ENCODE measurements at places on chromosomes 7 and 10. TPM values are rescaled to one million over a fixed set of nuclear protein-coding genes. Genes with fewer than 3 reads are reported as not detected.

- no peak overlapping the region for H3K27ac ChIP-seq
- H3K27me3 ChIP-seq = peaks cover 4% of the 10 kb centered on the region
- H3K4me3 ChIP-seq = no peak overlapping the region
- H3K36me3 ChIP-seq = no peaks in the 10 kb centered on the region
- DNase-seq = no peak
- no peaks in the 10 kb centered on the region for H3K4me1 ChIP-seq
Measured at GRCh38 chr10:23284155-23284554, 60.4 kb downstream of the C10orf67 start.

- H3K36me3 ChIP-seq = no peaks in the 10 kb centered on the region
- H3K4me1 ChIP-seq = no peaks in the 10 kb centered on the region
- H3K27me3 ChIP-seq = no peaks in the 10 kb centered on the region
- no peak overlapping the region for H3K4me3 ChIP-seq
- peak; percentile 48 for DNase-seq
Measured at GRCh38 chr7:87797798-87798403, 78.3 kb downstream of the SLC25A40 start.

DNA sequence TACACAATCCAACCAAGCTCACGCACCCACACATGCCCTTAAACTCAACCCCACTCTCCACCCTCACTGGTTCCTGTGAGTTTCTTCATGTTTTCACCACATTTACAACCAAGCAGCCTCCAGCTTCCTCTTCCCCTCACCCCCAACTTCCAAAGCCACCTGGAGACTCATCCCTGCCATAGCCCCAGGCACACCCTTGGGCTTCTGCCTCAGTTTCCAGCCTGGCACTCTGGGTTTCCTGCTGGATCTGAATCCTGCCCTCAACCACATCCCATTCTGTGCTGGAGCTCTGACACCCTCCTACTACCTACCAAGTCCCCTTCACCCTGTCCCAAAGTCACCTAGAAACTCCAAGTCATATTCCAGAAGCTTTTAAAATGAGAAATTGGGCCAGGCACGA lies 29.4 kb downstream of the CCDC3 start:
- H3K27me3 ChIP-seq = no peaks in the 10 kb centered on the region
- peaks cover 9% of the 10 kb centered on the region for H3K4me1 ChIP-seq
- no peaks in the 10 kb centered on the region for H3K36me3 ChIP-seq
- no peak for DNase-seq
- no peak overlapping the region for H3K4me3 ChIP-seq

EPO gene
- not detected for total RNA-seq

- H3K27ac ChIP-seq = no peak overlapping the region
- H3K4me3 ChIP-seq = no peak overlapping the region
- H3K36me3 ChIP-seq = no peaks in the 10 kb centered on the region
- DNase-seq = no peak
- peaks cover 3% of the 10 kb centered on the region for H3K4me1 ChIP-seq
Measured at GRCh38 chr10:28716748-28717147, 39.4 kb downstream of the BAMBI start.

GRCh38 chr7:29508608-29509007 lies 55.0 kb upstream of the PRR15 start:
- H3K36me3 ChIP-seq = no peaks in the 10 kb centered on the region
- DNase-seq = no peak
- no peak overlapping the region for H3K27ac ChIP-seq
- no peak overlapping the region for H3K4me3 ChIP-seq
- H3K27me3 ChIP-seq = no peaks in the 10 kb centered on the region

DNA sequence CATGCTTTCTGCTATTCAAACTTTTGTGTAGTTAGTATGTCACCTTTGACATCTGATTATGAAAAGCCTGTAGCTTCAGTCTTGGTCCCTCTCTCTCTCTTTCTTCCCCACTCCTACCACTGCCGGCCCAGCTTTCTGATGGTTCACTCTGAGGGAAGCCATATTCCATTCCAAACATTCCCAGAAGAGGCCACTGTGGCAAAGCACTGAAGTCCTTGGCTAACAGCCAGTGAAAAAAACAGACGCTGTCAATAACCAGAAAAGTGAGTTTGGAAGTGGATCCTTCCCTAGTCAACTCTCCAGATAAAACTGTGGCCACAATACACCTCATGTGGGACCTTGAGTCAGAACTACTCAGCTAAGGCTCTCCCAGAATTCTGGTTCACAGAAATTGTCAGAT lies 950.7 kb upstream of the PHF14 start:
- no peak overlapping the region for H3K27ac ChIP-seq
- H3K4me3 ChIP-seq = no peak overlapping the region
- DNase-seq = peak; percentile 11

HPSE2 gene
- total RNA-seq = 0.04 TPM

RTKN2 gene
- 2.4 TPM for total RNA-seq

DNA sequence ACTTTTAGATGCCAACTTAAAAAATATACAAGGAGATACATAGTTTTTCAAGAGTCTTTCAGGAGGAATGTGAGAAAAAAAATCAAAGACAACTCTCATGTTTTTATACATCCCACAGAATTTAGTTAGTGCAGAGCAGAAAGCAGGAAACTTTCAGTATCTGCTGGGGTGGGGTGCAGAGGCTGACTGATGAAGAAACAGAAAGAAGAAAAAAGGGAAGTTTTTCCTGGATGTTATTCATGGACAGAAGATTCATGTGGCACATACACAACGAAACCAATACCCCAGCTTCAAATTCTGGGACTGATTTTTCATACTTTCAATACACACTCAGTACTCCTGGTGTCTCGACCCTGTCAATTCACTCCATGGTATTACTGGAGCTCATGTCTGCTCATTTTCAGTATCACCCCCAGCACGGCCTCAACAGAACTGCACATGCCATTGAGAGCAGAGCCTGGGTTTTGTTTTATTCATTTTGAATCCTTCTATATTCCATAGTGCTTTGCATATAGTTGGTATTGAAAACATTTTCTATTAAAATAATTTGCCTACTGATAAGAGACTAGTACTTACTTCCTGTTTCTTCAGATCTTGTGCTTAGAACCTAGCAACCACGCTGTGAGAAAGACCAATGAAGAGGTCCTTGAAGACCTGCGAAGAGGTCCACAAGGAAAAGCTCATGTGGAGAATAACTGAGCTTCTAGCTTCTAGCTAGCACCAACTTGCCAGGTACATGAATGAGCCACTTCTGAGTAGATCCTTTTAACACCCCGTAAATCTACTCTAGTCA lies 49.0 kb downstream of the NDUFB2 start:
- H3K27me3 ChIP-seq = no peaks in the 10 kb centered on the region
- H3K4me1 ChIP-seq = no peaks in the 10 kb centered on the region
- H3K4me3 ChIP-seq = no peak overlapping the region
- H3K27ac ChIP-seq = no peak overlapping the region
- H3K36me3 ChIP-seq = peaks cover 4% of the 10 kb centered on the region

DNA sequence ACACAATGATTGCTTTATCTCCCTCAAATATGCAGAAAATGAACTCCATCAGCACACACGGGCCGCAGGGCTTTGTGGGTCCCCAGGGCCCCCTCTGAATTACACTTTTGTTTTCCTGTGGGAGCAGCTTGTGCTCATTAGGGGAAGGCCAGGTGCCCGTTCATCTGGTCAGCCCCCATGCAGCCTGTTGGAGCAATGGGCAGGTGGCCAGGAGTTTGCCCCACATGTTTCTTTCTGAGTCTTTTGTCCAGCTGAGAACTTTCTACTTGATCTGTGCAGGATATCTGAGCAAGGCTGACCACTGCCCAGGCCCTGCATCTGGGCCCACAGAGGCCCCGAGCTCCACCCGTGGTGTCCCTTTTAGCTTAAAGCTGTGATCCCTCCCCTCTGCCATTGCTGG lies 105.3 kb upstream of the FAM20C start:
- peaks cover 2% of the 10 kb centered on the region for H3K27me3 ChIP-seq
- no peak overlapping the region for H3K27ac ChIP-seq
- peaks cover 73% of the 10 kb centered on the region for H3K4me1 ChIP-seq
- H3K4me3 ChIP-seq = no peak overlapping the region

- H3K36me3 ChIP-seq = no peaks in the 10 kb centered on the region
- H3K4me1 ChIP-seq = no peaks in the 10 kb centered on the region
- peak; percentile 66 for DNase-seq
- no peaks in the 10 kb centered on the region for H3K27me3 ChIP-seq
Measured at GRCh38 chr10:6838118-6838517, 258.0 kb upstream of the PRKCQ start.

- no peak for DNase-seq
- H3K4me3 ChIP-seq = no peak overlapping the region
- H3K27ac ChIP-seq = no peak overlapping the region
- peaks cover 13% of the 10 kb centered on the region for H3K36me3 ChIP-seq
- no peaks in the 10 kb centered on the region for H3K27me3 ChIP-seq
Measured at GRCh38 chr10:114862456-114862855, 40.9 kb downstream of the FHIP2A start.

DNA sequence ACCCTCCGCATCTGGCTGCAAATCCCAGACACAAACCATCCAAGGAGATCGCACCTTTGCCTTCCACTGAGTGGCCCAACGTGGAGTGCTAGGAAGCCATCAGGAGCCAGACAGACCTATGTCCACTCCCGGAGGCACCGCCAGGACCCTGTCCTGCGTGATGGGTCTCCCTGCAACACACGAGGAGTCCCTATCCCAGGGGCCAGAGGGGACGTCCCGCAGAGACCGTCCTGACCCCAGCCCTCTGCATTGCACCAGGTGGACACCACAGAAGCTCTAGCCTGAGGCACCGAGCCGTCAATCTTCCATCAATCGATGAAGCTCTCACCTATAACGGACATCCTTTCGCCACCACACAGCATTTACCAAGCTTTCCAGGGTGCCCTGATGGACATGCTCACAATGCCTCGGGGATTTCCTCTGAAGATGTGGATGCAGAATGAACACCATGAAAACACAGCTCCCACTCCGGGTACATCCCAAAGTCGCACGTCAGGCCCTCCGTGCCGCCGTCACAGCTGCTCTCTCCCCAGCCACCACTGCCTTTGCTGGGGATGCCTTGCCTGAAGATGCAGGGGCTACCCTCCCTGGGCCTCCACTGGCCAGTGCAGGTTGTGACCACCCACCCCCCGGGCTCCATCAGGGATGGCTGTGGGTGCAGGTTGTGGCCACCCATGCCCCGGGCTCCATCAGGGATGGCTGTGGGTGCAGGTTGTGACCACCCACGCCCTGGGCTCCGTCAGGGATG lies 54.1 kb downstream of the PTPRN2 start:
- H3K4me1 ChIP-seq = no peaks in the 10 kb centered on the region
- H3K4me3 ChIP-seq = no peak overlapping the region
- no peaks in the 10 kb centered on the region for H3K27me3 ChIP-seq
